ENCODE measurements at places on chromosomes 3 and 15.

DNA sequence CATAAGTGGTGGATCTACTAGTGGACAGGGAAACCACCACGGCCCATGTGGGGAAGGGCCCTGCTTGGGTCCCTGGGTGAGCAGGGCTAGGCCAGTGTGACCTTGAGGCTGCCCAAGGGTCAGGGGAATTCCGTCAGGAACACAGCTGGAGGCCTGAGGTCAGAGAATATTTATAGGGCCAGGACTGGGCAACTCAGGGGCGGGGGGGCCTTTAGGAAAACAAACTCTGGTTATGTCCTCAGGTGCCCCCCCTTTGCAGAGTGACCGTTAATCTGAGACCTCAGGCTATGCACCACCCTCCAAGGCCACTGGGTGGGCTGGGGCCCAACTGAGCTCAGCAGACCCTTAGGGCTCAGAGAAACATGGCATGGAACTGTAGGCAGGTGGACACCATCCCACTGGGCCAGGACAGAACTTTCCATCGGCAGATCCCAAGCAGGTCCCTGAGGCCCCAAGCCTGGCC lies 2.5 kb downstream of the TWF2 start:
- no peak for DNase-seq

- peak; percentile 60 for DNase-seq
Observed at GRCh38 chr15:40242213-40242599, 3.3 kb downstream of the PAK6 start.

GRCh38 chr15:31398677-31399301 lies 72.2 kb downstream of the KLF13 start:
- DNase-seq, result peak; percentile 71

GRCh38 chr3:10975695-10976234 lies 16.8 kb upstream of the SLC6A1 start:
- DNase-seq, result no peak

GRCh38 chr3:53140847-53141845 lies 10.9 kb upstream of the RFT1 start:
- no peak for DNase-seq

GRCh38 chr15:47553947-47554346 lies 163.4 kb upstream of the SEMA6D start:
- no peak for DNase-seq

- DNase-seq, result no peak
Observed at GRCh38 chr3:87207460-87207859, 19.6 kb upstream of the CHMP2B start.

GRCh38 chr3:27708250-27708649 lies 13.9 kb downstream of the EOMES start:
- no peak for DNase-seq

DNA sequence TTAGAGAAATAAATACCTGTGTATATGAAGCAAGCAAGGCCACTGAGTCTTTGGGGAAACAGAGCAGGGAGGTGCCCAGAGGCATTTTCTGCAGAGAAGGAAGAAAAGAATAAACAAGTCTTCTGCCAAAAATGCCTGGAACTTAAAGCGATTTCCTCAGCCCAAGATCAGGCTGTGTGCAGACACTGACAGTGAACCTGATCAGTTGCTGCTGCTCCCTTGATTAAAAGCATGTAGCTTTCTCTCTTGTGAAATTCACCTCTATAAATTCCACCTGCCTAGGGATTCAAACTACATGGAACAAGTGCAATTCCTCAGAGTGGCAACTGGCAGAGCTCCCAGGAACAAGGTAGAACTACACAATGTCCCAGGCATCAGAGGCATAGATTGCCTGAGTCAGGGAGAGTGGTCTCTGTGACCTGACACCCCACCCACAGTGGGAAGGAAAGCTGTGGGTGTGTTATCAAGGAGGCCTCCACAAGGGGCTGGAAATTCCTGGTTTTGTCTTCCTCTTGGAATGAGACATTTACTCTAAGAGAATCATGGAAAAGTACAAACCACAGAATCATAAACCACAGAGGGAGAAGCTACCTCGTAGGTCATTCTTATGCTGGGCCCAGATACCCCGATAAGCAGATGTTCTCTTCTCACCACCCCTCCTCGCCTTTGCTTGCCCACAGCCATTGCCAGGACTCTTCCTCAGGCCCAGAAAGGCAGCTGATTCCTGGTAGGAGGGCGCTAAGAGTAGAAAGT lies 1.8 kb upstream of the ZBTB38 start:
- DNase-seq, result no peak

DNA sequence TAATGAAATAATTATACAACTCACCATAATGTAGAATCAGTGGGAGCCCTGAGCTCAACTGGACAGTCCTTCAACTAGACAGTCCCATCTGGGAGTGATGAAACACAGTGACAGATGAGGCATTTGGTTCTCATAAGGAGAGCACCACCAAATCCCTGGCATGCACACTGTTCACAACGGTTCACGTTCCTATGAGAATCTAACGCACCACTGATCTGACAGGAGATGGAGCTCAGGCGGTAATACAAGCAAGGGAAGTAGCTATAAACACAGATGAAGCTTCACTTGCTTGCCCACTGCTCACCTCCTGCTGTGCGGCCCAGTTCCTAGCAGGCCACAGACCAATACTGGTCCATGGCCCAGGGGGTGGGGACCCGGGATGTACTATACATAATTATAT lies 17.0 kb downstream of the PRKAR2A start:
- no peak for DNase-seq

DNA sequence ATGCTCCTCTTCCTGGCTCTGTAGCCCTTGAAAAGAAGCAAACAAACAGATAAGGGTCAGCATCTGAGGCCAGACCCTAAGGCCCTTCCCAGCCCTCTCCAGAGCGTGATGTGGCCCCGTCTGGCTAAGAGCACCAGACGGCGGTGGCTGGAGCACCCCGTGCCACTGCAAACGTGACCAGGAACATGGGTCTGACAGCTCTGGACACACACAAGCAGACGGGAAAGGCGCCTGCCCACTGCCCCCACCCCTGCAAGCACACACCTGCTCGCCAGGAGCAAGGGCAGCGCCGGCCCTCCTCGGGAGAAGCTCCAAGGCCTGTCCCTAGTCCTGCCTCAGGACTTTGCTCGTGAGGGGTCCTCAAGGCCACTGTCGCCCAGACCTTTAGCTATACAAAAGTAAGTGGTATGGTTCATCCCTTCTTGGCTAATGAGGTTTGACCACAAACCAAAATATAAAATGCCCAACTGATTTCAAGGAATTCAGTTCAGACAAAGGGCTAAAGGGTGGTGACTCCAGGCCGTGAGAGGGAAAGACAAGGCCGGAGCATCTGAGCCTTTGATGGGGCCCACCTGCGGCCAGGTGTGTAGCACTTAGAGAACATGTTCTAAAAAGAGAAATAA lies 90.4 kb downstream of the XXYLT1 start:
- DNase-seq, result no peak

DNA sequence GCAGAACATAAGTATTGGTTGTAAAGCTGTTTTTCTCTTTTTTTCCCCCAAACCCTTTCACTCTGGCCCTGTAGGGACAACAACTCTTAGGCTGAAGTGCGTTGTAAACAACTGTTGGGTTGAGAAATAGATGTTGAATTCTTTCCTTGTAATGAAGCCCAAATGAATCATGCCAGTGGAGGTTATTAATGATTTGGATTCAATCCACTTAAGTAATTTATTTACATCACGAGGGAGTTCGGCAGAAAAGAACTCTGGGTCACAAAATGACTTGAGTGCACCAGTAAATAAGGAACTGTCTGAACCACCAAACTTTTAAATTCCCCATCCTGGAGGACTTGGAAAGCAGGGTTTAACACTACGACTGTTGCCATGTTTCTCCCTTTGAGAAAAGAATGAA lies 218.9 kb downstream of the PDZRN3 start:
- no peak for DNase-seq

DNA sequence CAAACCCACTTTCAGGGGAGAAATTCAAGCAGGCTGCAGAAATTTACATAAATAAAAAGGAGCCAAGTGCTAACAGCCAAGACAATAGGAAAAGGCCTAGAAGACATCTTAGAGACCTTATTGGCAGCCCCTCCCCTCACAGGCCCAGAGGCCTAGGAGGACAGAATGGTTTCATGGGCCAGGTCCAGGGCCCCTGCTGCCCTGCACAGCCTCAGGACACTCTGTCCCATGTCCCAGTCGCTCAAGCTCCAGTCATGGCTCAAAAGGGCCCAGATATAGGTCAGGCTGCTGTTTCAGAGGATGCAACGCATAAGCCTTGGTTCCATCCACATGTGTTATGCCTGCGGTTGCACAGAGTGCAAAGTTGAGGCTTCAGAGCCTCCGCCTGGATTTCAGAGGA lies 55.8 kb downstream of the SLC41A3 start:
- DNase-seq, result no peak

- no peak for DNase-seq
Observed at GRCh38 chr15:86915811-86916331, 836.2 kb downstream of the AGBL1 start.

GRCh38 chr3:32586356-32586755 lies 15.7 kb upstream of the DYNC1LI1 start:
- DNase-seq, result no peak

GRCh38 chr3:131797776-131798175 lies 237.0 kb downstream of the CPNE4 start:
- no peak for DNase-seq

DNA sequence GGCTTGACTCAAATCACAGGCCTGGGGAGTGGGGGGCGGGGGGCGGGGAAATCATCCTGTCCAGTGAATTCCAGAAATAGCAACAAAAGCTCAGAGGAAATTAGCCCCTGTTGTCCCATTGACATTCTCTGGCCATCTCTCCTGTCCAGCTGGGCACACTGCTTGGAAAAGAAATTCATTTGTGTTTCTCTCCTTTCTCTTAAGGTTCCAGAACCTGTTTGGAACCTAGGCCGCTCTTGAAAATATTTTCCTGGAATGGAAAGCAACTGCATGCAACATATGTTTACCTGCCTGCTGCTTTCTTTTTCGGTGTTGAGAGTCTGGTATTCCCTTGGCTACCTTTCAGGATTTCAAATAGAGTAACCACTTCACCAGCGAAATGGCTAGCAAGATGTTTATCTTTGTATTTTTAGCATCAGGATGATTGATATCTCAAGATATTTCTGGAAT lies 169.0 kb downstream of the GHSR start:
- no peak for DNase-seq

DNA sequence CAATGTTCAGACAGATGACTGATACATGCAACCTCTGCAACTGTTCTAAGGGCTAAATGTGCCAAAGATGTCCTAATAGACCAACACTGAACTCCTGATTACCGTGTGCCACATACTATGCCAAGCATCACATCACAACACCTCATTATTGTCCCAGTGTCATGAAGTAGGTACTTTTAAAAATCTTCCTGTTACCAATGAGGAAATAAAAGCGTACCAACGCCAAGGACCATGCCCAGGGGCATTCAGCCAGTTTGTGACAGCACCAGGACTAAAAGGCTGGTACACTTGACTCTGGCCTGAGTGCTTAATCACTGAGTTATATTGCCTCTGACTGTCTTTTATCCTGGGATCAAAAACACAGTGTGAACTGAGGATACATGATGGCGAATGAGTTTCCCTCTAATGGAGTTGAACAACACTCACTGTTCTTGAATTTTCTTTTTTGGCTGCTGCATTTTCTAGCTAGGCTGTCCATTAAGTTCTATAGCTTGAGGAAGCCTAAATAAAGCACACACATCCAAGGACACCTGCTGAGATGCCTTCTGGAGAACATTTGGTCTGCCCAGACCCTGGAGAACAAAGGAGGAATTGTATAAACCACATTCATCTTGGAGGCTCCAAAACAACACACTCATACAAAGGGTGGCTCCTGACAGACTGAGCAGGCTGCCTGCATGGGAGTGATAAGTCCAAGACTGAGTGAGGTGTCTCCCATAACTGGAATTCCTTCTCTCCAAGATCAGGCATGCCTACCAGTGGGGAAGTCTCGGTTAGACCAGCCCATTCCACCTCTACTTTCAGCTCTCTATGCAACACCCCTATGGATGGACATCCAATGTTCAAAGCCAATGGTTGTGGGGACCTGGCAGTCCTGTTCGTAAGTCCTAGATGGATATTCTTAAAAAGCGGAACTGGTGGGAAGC lies 126.7 kb upstream of the PRICKLE2 start:
- DNase-seq, result no peak

DNA sequence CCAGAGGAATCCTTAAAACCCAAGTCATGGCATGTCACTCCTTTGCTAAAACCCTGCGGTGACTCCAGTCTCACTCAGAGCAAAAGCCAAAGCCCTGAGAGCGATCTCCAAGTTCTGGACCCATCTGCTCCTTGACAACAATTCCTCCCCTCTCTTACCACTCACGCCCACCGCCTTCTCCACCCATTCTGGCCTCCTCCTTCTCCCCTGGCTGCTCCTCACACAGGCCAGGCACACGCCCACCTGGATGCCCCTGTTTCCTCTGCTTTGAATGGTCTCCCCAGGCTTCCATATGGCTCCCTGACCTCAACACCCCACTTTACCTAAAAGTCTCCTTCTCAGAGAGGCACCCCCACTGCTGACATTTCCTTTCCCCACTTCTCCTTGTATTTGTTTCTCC lies 146.1 kb upstream of the LINGO1 start:
- no peak for DNase-seq

GRCh38 chr3:71050166-71050537 lies 533.4 kb downstream of the FOXP1 start:
- DNase-seq, result no peak

DNA sequence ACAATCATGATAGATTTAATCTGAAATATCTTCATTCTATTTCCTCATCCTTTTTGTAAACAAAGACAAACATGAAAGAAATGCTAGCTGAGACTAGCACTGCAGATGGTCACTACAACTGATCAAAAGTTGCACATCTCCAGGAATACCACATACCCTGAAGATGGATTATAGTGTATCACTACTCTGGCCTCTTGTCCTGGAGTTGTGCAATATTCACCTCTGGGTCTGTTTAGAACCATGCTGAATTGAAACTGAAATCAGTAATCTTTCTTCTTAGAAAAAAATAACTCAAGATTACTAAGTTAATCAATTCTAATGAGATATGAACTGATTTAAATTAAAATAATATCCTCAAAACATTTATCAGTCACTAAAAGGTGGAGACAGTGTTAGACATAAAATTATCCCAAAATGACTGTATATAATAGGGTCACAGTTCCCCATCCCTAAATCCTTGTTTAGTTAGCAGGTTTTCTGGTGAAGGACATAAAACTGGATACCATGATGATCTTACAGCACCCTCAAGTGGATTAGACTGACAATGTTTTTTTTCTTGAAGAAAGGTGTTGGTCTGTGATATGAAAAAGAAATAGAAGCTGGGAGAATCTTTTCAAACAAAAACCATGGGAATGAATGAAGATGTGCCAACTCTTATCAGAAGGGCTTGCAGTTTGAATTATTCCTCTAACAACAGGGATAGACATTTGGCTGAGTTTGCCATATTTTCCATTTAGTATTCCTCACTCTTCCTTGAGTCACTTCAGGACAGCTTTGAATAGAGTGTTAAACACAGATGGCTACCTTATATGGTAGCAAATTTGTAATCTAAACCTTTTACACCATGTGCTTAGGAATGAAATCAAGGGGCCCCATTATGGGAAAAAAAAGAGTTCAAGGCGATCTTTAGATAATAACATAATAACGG lies 7.1 kb upstream of the TTC14 start:
- no peak for DNase-seq

DNA sequence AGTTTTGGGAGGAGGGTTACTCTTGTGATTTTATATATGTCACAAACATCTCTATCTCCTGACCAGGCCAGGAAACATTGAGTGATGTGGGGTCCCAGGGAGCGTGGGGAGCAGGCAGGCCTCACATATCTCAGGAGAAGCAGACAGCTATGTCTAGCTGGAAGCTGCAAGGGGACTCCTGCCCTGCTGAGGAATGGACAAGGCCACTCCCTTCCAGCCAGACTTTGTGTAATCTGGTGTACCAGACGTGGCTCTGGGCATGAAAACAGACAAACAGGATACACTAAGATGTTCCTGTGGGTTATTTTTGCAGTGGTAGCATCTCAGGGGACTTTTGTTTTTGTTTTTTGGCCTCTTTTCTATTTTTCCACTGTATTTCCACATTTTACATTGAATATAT lies 23.2 kb downstream of the CYP8B1 start:
- no peak for DNase-seq

All from activated effector memory CD4-positive, alpha-beta T cell treated with anti-CD3 and anti-CD28 coated beads, Interleukin-2, amount 50 U/mL, for 16 hours (primary cell).